ENCODE measurements at places on chromosomes 3 and 15.

GRCh38 chr3:3119393-3119851 is 7.3 kb upstream of the TRNT1 start:
- DNase-seq: no peak

DNA sequence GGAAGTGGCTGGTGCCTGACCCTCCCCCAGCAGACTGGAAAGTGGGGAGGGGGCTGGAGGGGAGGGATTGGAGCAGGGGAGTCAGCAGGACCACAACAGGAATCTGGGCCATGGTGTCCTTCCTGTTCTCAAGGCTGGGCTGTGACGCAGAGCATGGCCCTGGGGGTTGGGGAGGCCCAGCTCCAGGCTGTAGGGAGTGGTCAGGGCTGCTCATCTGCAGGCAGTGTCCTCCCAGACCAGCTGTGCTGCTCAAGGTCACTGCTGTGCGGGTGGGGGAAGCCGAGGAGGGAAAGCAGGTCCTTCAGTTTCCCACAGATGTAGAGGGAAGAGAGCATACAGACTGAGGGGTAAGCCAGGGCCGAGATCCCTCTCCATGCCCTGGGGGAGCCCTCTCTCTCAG is 40.7 kb downstream of the CYP11A1 start:
- no peak for DNase-seq

GRCh38 chr15:41908736-41909461 is 15.0 kb upstream of the SPTBN5 start:
- DNase-seq: no peak

DNA sequence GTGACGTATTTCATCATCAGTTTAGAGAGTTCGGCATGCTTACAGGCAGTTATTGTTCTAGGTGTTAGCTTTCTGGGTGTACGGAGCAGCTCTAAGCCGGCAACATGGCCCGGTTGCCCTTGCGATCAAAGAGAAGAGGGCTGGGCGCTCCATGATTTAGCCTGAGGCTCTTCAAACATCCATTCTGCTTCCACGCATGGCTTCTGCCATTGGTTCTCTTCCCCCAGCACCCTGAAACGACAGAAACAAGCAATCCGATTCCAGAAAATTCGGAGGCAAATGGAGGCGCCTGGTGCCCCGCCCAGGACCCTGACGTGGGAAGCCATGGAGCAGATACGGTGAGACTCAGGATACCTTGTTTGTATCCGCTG is 574 bp downstream of the NGRN start:
- no peak for DNase-seq

- DNase-seq: no peak
Measured at GRCh38 chr3:165643425-165643824, 193.8 kb downstream of the BCHE start.

DNA sequence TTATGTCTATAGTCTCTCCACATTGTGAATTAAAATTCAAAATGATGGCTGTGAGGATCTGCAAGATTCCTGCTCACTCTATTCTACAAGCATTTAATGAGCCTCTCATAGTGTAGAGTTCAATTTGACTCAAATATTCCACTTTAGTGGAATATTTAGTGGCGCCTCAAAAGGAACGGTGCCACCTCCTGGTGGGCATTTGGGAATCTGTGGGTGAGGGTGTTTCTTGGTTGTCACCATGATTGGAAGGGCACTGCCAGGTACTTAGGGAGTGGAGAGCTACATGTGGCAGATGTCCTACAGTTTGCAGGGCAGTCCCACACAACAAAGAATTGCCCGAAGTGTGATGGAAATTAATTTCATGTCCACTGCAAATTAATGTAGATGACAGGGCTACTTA is 21.5 kb upstream of the KCNMB3 start:
- DNase-seq: peak; percentile 4

- no peak for DNase-seq
Measured at GRCh38 chr3:127536830-127537812, 53.4 kb downstream of the TPRA1 start.

DNA sequence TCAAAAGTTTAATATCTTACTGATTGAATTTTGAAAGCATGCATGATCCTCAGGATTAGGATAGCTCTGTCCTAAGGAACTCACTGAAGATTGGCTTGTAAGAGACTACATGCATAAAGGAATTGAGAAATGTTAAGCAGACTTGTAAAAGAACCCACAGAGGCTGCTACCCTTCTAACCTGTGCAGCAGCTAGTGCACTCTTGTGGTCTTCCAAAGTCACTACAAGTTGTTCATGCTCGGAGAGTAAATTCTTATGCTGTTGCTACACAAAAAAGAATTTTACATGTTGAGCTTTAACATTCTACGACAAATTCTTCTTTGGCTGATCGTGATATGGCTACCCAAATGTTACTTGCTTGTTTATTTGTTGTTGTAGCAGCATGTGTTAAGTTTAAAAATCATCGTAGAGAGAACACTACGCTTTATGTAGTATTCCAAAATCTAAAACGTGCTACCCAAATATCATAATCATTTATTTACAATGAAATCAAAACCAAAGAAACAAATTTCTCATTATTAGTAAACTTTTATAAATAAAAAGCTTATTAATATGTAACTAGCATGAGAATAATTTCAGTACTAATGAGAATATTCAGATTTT is 55.0 kb downstream of the GOLIM4 start:
- peak; percentile 58 for DNase-seq

- no peak for DNase-seq
Measured at GRCh38 chr3:195540027-195540426, 3.1 kb downstream of the PPP1R2 start.

DNA sequence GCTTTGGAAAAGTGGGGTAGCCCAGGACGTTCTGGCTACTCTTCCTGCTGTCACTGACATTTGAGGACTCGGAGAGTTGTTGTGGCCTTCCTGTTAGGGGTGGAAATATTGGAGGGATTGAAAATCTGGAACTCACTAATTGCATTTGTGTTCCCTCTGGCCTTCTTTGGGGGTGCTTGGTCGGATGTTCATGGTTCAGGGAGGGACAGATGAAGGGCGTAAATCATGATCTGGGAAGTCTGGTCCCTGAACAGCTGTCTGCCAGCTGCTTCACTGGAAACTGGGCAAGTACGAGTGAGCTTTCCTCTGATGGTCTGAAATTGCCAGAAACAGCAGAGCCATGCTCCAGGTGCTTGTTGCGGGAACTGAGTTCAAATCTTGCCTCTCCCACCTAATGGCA is 327.8 kb upstream of the C2CD4B start:
- DNase-seq: no peak

- no peak for DNase-seq
Measured at GRCh38 chr15:68441045-68441743, 9.2 kb upstream of the ITGA11 start.
